ENCODE measurements at places on chromosomes 1 and 21. TPM values are rescaled to one million over a fixed set of nuclear protein-coding genes. Genes with fewer than 3 reads are reported as not detected.

The STX12 gene
- 16.9 TPM for polyA plus RNA-seq

The E2F2 gene
- 10.3 TPM for polyA plus RNA-seq

The HES5 gene
- polyA plus RNA-seq = not detected

The PRMT2 gene
- 69.6 TPM for polyA plus RNA-seq

The PLA2G2D gene
- polyA plus RNA-seq = not detected

DNA sequence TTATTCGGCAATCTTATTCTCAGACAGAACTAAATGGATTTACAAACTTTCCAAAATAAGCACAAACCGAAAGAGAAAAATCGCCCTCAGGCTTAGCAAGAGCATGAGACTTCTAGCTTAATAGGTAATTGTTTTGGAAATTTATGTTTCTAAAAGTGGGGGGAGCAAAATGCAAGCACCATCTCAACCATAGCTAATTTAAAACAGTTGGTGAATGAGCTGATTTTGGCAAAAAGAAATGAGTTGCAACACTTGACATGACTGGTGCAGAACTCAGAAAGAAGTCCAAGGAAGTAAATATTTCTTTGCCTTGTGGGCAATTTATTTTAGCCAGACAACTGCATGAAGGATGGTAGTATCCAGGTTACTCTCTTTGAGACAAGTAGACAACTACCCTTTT is 71.5 kb upstream of the PTGFR start:
- no peak for DNase-seq

DNA sequence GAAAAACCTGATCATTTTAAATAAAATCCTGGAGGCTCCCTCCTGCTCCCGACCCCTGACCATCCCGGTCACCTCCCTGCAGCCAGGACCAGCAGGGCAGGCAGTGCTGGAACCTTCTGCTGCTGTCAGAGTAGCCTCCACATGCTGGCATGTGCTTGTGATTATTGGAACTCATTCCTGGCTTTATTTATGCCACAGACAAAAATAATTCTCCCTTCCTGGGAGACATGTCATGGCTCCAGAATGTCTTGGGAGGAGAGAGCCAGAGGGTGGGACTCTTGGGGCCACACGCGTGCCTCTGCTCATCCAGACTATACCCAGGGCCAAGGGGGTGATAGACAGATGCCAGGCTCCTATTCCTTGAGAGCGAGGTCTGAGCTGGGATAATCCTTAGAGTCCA is 183.6 kb upstream of the RAB4A start:
- DNase-seq = no peak

DNA sequence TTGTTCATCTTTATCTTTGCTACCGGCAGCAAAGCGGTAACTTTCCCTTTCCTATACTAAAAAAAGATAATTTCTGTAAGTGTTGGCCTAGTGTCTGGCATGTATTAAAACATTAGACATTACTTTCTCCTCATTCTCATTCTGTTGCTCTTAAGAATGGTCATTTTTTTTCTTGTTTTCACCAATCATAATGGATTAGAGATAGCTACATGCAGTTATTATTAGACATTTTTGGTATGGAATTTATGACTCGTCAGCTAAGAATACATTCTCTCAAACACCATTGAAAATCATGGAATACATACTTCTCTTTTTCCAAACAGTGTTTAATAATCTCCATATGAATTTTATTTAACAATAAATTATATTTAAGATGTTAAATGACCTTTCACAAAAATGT is 1154.6 kb downstream of the BRINP3 start:
- DNase-seq = no peak

GRCh38 chr1:77565321-77565720 is 117.1 kb downstream of the ZZZ3 start:
- DNase-seq = no peak

GRCh38 chr1:24739241-24739640 is 6.0 kb upstream of the CLIC4 start:
- no peak for DNase-seq

- no peak for DNase-seq
Observed at GRCh38 chr1:239044829-239045228, 341.5 kb upstream of the CHRM3 start.

- DNase-seq = no peak
Observed at GRCh38 chr21:16145479-16145878, 415.7 kb downstream of the USP25 start.

- DNase-seq = no peak
Observed at GRCh38 chr1:19370453-19371170, 58.5 kb downstream of the SLC66A1 start.

- DNase-seq = no peak
Observed at GRCh38 chr1:115165776-115166175, 76.5 kb upstream of the TSPAN2 start.

- DNase-seq = no peak
Observed at GRCh38 chr1:216485042-216485441, 61.8 kb upstream of the USH2A start.

DNA sequence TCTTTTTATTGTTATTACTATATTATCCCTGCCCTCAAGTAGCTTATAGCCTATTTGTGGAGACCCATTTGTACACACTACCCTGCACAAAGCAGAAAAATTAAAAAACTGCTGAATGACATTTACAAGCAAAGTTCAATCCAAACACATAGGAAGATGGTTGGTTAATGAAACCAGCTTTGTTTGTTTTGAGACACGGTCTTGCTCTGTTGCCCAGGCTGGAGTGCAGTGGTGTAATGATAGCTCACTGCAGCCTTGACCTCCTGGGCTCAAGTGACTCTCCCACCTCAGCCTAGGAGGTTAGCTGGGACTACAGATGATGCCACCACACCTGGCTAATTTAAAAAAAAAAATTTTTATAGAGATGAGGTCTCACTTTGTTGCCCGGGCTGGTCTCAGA is 31.6 kb downstream of the TGFB2 start:
- no peak for DNase-seq

- DNase-seq = no peak
Observed at GRCh38 chr1:46456411-46456963, 33.1 kb upstream of the DMBX1 start.

- DNase-seq = no peak
Observed at GRCh38 chr1:222896630-222897526, 82.0 kb downstream of the DISP1 start.

GRCh38 chr1:44014365-44015104 is 16.7 kb downstream of the SLC6A9 start:
- no peak for DNase-seq

DNA sequence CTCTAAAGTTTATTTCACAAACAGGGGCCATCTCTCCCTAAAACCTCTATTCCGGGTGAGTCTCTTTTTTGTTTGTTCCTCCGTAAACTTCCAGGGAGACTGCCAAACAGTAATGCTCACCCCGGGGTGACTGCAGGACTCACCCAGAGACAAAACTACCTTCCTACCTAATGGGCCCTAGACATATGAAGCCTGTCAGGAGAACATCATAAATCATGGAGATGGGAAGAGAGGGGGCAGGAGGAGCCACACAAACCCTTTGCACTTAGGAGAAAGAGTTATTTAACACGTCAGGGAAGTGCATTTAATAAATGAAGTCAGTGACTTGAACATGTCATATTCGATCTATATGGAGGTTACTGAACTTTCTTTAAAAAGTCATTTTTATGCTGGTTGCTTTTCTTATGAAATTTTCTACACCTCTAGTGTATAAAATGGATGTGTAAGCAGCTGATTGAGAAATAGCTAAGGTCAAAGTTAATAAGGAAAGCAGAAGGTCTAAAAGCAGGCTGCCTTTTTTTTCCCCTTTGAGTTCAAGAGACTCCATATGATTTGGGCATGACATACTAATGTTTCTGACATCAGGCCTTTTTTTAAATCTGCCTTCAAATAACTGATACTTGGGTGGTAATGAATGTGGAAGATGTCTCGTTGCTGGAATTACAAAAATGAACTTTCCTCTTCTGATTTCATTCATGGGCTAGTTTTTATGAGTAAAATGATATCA is 286.9 kb upstream of the USP25 start:
- DNase-seq = no peak

- DNase-seq = no peak
Observed at GRCh38 chr21:32426592-32427051, 14.1 kb downstream of the EVA1C start.

DNA sequence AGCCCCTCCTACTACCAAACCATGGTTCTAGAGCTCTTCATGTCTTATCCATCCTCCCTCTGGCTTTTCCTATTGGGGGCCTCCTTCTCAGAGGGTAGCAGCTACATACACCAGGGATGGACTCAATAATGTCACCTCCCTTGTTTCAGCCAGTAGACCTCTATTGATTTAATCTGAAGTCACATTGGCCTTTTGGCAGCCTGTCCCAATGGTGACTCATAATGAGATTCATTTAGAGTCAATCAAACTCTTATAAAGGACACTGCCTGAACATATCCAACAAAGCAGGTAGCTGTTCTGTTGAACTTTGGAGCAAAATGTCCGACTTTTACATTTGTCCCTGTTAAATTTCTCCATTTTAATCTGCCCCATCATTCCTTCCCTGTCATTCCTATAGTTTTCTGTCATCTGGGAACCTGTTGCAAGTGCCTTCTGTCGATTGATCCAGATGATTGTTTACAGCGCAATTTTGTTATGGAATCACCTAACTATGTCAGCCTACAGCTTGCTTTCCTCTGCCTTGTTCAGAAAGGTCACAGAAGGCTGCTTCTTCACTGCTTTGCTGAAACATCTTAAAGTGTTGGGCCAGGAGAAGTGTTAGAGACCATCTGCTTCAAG is 105.9 kb downstream of the ETS2 start:
- no peak for DNase-seq

GRCh38 chr1:117167402-117167801 is 43.3 kb downstream of the VTCN1 start:
- no peak for DNase-seq
